ENCODE measurements at places on chromosomes 1 and 21.
A peak's percentile ranks its signal among the peaks of the same experiment; 100 is the strongest.

GRCh38 chr1:6130036-6130435, 50.1 kb downstream of the CHD5 start:
- DNase-seq, result no peak

DNA sequence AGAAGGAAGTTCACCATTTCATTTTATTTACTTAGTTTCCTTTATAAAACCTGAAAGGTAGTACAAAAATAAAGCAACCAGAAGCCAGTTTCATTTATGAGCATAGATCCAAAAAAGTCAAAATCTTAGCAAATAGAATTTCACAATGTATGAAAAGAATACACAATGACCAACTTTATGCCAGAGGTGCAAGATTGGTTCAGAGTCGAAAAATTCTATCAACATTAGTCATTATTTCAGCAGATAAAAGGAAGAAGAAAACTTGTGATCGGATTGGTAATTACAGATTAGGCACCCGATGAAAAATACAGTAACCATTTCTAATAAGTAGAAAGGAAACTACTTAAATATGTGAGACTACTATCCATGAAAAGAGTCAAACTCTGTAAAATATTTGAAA, 89.1 kb downstream of the ITSN1 start:
- no peak for DNase-seq

GRCh38 chr1:225242611-225243010, 185.2 kb downstream of the LBR start:
- no peak for DNase-seq

DNA sequence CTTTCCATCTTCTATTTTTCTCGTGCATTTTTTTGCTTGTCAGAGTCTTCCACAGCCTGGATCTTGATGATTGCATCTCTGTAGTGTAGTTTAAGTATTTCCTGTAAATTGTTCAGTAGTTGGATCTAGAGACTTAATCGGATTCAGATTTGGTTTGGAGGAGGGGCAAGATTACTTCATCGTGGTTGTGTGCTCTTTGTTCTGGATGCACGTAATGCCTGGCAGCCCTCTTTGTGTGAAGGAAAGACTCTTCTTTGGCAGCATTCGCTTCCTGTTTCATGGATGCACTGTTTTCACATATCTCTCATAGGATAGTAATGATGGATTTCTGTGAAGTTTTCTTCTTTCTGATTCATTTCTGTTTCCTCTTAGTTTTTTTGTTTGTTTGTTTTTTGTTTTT, 14.2 kb downstream of the SEMA4A start:
- DNase-seq, result peak; percentile 66

- DNase-seq, result no peak
Measured at GRCh38 chr1:237763137-237763536, 127.6 kb downstream of the ZP4 start.

DNA sequence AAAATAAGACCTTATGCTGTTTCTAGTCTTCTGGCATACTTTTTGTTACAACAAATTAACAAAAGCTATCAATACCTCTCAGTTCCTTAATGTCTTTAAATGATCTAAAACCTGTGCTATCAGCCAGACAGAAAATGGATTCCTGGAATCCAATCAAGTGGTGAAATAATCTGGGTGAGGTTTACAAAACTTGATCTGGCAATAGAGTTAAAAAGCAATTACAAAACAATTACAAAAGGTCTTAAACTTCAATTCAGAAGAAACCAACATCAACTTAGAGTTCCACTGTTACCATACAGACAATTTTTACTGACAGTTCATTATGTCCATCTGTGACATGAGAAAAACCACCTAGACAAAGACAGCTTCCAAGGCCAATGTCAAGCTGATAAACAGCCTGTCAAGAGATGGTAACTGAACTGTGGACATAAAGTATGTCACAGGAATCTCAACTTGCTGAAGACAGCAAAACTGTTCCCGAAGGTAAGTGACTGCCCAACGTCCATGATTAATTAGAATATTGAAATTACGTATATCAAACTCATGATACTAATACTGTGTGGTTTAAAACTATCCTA, 17.4 kb downstream of the ZZZ3 start:
- no peak for DNase-seq

DNA sequence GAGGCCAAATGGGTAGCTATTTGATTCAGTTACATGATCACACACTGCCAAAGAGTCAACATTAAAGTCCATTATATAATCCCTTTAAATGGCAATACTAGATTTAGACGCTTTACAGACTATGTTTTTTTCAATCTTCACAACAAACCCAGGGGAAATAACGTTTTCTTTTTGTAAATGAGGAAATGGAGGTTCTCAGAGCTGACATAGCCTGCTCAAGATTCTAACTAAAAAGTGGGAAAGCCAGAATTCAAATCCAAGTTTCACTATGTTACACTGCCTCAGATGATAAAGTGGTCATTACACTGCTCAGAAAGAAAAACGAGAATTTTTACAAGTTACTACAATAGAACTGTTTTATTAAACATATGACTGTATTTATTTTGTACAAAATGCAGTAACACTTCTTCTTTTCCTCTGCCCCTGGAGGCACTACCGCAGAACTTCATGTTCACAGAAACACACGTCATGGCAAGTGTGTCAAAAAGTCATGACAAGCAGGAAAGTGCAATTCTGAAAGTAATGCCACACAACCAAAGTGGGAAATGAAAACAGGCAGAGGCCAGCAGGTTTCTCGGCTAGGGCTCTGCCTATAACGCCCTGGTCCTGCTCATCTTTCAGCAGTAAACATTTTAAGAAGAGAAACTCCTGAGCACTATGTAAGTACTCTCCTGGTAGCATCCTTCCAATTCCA, 19.0 kb downstream of the THEMIS2 start:
- DNase-seq, result no peak

DNA sequence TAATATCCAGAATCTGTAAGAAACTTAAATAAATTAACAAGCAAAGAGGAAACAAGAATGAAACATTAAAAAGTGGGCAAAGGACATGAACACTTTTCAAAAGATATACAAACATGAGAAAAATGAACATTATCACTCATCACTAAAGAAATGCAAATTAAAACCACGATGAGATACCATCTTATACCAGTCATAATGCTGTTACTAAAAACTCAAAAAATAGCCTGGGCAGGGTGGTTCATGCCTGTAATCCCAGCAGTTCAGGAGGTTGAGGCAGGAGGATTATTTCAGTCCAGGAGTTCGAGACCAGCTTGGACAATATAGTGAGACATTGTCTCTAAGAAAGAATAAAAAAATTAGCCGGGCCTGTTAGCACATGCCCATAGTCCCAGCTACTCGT, 6.1 kb downstream of the ZNF124 start:
- DNase-seq, result no peak

- no peak for DNase-seq
Measured at GRCh38 chr1:55481634-55482033, 266.5 kb upstream of the USP24 start.

DNA sequence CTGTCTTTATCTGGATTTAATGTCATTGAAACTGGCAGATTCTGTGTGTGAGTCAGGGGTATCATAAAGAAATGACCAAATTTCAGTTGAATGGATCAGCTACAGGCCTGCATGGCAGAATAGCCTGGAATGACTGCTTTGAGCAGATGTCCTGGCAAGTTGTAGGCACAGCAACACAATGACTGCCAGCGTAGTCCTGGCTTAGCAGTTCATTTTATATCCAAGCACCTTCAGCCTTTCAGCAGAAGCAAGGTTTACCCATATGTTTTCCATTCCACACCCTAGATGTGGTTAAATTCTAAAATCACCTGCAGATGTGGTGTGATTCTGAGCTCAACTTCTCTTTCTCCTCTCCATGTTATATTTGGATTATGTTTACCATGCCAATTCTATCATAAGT, 22.3 kb upstream of the PTGFR start:
- no peak for DNase-seq

DNA sequence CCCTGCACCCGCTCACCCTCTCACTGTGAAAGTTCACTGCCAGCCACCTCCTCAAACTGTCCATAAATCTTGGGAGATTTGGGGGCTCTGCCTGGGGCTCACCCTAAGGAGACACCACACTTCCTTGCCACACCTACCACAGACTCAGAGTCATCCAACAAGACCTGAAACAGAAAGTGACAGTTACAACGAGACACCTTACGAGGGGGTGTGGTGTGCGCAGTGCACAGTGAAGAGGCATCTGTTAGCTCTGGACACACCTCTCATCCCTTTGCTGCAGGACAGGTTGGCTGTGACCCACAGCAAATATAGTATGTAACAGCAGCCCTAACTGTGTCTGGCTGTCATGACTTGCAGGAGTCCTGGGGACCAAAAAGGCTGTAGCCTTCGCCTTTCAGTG, 190.2 kb downstream of the NR5A2 start:
- no peak for DNase-seq

DNA sequence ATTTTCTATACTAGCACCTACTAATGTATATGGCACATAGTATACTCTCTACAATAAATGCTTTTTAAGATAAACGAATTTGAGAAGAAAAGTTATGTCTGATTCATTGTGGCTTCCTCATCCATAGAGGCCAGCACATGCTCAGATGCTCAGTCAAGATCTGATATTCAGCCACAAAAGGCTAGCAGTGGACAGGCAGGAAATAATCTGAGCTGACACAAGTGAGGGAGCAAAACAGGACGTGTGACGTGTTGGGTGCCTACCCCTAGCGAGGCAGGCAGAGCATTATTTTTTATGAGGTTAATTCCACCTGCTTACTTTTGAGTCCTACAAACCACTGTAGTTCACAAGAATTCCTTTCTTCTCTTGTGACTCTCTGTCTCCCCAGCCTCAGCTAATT, 550.9 kb downstream of the SMYD3 start:
- DNase-seq, result no peak

DNA sequence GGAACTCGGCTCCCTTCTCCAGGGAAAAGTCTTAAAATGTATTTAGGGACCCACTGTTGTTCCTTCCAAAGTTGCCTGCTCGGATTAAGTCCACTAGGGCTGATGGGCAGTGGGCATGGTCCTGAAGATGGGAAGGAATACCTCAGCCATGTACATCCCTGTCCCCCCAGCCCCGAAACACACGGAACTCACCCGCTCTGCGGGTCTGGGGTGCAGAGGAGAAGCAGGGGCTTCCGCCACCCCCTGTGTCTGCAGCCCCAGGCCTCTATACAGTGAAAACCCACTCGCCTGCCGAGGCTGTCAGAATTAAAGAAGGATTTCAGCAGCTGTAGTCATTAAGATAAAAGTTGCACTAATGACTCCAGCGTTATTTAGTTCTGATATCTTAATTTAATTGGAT, 212.6 kb upstream of the VAMP3 start:
- DNase-seq, result no peak

GRCh38 chr1:27545271-27545670, 55.3 kb upstream of the WASF2 start:
- DNase-seq, result no peak

- no peak for DNase-seq
Measured at GRCh38 chr1:234208351-234208750, 164.9 kb upstream of the COA6 start.

All from DMS153 (cell line).